ENCODE measurements at places on chromosomes 7 and 10.

DNA sequence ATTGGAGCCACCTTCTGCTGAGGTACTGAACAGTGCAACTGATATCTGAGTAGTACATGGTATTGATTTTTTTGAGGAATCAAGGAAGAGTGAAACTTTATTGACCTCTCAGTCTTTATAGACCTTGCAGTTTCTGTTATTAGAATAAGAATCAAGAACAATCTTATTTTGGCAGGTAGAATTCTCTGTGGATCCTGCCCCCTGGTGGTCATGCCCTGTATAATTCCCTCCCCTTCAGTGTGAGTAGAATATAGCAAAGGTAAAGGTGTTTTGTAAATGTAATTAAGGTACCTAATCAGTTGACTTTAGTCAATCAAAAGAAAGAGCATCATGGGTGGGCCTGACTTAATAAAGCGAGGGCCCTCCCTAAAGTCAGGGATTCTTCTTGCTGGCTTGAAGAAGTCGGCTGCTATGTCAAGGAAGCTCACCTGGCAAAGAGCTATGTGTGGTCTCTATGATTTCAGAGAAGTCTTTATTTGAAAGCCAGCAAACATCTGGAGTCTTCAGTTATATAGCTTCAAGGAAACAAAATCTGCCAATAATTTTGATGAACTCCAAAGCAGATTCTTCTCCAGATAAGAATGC, 142.8 kb downstream of the LSM5 start:
- DNase-seq: no peak

GRCh38 chr7:116152276-116152675, 58.1 kb upstream of the TES start:
- DNase-seq: no peak

DNA sequence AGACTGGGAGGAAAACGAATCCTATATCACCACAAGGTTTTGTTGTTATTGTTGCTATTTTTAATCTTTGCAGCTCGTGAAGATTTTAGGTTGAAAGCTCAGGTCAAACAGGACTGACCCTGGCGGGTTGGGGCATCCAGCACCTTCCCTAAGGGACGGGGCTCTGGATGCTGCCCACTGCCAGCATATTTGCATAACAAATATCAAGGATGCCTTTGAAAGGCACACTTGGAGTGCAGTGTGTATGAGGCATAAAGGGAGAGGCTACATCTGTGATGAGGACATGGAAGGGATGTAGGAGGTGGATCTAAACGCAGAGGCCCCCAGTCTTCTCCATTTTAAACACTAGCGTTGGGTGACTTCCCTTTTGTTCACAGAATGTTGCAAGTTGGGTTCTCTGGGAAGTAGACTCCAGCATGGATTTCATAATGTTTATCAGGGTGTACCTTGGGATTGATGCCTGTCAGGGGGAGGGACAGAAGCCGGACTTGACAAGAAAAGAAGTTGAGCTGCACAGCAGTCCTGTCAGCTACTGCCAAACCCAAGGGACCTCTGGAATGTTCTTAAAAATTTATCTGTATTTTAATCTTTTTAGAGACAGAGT, 181.1 kb upstream of the IMMP2L start:
- DNase-seq: no peak

- no peak for DNase-seq
Observed at GRCh38 chr7:156582591-156583123, 57.9 kb upstream of the RNF32 start.

- no peak for DNase-seq
Observed at GRCh38 chr7:5429253-5429856, 5.7 kb upstream of the TNRC18 start.

DNA sequence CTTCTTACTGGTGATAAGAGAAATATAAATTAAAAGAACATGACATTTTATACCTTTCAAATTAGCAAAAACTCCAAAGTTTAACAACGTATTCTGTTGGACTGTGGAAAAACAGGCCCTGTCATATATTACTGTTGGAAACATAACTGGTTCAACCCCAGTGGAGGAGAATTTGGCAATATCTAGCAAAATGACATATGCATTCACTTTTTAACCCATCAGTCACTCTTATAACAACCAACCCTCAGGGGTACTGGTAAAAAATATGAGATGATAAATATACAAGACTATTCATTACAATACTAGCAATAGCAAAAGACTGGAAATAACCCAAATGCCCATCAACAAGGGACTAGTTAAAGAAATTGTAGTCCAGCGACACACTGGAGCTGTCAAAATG, 22.9 kb upstream of the NEBL start:
- DNase-seq: no peak

GRCh38 chr10:124697837-124698544, 46.2 kb downstream of the FAM53B start:
- DNase-seq: no peak

DNA sequence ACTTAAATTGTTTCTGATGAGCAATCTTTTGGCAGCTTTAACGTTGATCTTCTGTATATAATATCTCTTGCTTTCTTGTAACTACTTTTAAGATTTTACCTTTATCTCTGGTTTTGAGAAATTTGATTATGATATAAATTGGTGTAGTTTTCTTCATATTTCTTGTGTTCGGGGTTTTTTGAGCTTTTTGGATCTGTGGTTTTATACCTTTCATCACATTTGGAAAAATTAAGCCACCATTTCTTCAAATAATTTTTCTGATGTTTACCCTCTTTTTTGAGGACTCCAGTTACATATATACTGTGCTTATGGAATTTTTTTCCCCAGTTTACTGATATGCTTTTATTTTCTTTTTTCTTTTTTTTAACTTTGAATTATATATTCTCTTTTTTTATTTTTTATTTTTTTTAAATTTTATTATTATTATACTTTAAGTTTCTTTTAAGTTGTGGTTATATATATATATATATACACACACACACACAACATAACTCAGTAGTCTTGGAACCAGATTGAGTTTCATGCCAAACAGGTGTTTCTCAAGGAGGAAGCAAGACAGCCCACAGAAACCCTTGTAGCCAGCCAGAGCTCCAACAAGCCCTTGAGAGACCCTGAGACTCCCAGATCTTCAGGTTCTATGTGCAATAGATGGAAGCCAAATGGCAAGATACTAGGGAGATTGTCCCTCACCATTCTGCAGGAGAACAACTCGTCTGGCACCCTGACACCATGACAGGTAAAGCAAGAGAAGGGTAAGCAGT, 27.5 kb upstream of the NME8 start:
- DNase-seq: no peak

GRCh38 chr10:116553378-116553980, 7.7 kb downstream of the PNLIP start:
- no peak for DNase-seq

DNA sequence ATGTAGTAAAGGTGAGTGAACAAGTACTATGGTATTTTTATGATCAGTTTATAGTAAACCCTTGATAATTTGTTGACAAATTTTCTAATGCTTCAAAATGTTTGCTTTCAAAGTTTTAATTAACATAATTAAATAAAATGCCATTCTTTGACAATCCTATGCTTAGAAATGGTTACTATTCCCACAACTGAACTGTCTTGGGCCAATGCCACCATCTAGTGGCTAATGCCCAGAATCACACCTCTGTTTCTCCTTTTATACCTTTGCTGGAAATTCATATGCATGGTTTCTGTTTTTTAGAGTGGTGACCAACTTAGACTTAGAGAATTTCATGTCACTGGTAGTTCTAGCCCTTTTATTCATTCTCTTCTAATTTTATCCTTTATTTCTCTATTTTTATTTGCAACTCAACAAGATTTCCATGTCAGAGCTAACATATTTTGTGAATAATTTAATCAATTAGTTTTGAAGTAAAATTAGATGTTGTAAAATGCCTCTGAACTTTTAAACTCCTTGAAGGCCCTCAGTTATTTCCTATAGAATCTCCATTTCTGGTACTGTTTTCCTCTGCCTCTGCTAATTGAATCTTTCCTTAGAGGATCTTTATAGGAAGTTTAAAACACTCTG, 31.1 kb downstream of the PCGF5 start:
- no peak for DNase-seq

DNA sequence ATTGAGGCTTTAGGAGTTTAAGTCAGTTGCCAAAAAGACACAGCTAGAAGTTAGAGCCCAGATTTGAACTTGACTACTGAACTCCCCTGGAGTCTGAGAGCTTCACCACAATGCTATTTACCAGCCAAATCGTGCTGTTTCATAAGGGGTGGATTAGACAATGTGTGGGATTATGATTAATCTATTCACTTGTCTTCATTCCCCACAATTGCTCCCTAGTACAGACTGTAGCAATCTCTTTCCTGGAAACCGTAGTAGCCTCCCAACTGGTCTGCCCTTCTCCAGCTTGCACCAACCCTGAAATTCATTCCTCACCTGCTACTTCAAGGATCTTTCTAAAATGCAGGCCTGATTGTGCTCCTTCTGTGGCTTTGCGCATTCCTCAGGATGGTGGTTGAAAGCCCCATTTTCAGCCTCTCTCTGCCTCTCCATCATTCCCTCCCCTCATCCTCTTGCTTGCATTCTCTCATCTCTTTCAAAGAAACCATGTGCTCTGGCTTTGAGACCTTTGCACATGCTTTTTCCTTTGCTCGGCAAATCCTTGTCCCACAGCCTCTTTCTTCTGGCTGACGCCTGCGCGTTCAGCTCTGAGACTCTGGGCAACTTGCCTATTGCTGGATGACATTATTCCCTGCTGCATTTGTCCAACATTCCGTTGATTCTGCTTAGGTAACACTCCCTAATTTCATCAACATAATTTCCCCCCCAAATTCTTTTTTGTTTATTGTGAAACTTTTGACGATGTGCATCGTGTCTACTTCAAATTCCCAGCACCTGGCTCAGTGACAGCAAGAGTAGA, 145.1 kb downstream of the ADRA2A start:
- DNase-seq: no peak

- no peak for DNase-seq
Observed at GRCh38 chr7:28157831-28158416, 22.7 kb downstream of the JAZF1 start.

DNA sequence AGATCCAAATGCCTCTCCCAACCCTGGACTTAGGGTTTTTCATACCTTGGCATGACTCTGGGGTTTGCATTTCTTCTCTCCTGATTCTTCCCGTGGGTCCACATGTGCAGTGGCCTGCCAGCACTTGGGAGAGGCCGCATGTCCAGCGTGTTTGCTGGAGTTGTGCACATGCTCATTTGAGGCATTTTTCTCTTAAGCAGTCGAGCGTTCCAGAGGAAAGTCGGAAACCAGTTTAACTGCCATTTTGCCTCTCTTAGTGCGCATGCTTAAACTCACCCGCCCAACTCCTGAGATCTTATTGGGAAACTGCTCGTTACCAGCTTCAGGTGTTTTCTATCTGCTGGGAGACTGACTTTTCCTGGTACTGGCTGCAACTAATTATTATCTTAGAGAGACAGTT, 888.4 kb upstream of the PHF14 start:
- DNase-seq: no peak

GRCh38 chr10:810351-810846, 120.9 kb upstream of the DIP2C start:
- DNase-seq: peak; percentile 45

DNA sequence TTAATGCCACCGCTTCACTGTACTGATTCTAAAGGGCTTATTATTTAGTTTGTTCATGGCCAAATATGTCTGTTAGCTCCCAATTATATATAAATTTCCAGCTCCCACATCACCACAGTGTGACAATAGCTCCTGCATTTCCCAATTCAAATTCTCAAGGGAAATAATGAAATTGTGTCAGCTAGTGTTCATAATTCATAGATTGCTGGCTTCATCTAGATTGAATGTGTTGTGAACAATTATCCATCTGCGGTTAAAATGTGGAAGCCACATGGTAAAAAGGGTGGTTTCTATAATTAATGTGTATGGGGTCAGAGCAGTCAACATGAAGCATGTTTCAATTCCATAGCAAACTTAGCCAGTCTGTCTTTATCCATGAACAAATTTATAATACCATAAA, 154.3 kb downstream of the SEMA3E start:
- DNase-seq: no peak

- no peak for DNase-seq
Observed at GRCh38 chr10:13628661-13629060, 41.9 kb downstream of the PRPF18 start.

DNA sequence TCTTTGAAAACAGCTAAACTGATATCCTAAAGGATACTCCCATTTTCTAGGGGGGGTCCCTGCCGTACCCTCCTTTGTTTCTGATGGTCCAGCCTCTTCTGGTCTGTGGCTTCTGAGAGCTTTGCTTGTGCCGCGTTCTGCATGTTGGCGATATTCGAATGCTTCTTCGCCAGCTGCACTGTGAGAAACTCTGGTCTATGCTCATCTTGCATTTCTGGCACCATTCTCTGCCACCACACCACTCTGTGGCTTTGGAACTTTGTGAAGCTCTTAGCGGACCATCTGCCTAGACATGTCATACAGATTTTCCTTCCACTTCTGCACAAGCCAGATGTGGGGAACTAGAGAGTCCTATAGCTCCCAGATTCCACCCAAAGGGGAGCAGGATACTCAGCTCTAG, 197.2 kb downstream of the REEP3 start:
- DNase-seq: no peak

DNA sequence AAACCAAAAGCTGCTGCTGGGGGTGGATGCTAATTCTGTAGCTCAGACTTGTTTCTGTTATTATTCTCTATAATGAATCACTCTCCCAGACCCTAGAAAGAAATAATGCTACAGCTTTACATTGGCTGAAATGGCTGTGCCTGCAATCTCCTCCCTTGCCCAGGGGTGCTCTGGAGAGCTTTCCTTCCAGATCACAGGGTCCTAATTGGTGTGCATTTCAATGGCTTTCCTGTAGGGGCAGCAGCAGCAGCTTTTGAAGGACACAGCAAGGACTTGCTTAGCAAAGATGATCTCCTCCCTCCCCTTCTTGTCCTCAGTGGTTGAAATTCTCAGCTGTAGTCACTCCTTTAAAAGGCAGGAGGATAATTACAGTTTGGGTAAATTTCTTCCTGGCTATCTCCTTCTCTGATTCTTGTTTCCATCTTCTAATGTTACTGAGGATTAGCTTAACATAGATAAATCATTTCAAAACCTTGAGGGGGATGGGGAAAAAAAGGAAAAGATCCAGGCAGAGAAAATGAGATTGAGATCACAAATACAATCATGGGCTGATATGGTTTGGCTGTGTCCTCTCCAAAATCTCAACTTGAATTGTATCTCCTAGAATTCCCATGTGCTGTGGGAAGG, 120.2 kb upstream of the CTTNBP2 start:
- DNase-seq: no peak

DNA sequence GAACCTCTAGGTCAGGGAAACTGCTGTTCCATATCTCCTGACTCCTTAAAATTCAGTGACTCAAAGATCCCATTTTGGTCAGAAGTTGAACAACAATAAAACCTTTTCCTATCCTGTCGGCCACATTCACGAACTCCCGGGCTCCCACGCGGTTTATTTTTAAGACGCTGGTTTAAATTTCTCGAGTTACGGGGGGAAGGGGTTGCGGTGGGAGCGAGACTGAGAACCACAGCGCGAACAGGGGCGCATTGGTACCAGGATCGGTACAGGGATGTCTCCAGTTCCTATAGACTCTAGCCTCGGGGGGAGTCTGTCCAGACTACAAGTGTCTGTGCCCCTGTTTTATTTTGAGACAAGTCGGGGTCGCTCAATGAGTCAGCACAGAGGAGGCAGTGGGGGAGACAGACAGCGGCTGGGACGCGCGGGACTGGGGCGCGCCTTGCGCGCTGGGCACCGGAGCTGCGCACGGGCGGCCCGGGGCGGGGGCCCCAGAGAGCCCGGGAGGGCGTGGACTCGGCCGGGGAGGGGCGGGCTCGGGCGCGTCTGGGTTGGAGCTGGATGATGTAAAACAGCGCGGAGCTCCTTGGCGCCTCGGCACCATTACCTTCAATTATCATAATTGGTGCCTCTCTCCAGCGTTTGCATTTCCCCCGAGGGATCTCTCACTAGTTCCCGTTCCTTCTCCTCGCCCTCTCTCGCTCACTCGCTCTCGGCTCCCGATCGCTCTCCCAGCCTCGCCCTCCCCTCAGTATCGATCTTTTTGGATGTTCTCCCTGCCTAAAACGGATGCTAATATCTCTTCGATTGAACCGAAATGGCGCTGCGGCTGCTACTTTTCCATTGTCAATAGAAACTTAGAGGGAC, 8.7 kb upstream of the BAMBI start:
- no peak for DNase-seq
